ENCODE measurements at places on chromosomes 1 and 21. TPM values are rescaled to one million over a fixed set of nuclear protein-coding genes. Genes with fewer than 3 reads are reported as not detected.

The B4GALT2 gene
- 33.9 TPM for total RNA-seq

The S100A2 gene
- total RNA-seq, result 2.3 TPM

The MROH7 gene
- total RNA-seq, result 8.5 TPM

The RYR2 gene
- 7.6 TPM for total RNA-seq

The SYT6 gene
- 10.3 TPM for total RNA-seq

The SDCCAG8 gene
- total RNA-seq, result 86.6 TPM

The LCE1C gene
- total RNA-seq, result not detected

The METTL25B gene
- total RNA-seq, result 17.8 TPM

The NPR1 gene
- 6.8 TPM for total RNA-seq

The FAM72C gene
- 0.77 TPM for total RNA-seq

The DMBX1 gene
- 0.55 TPM for total RNA-seq

The ZFP69 gene
- total RNA-seq, result 5.4 TPM

The CHRM3 gene
- total RNA-seq, result 22.9 TPM

The PADI2 gene
- 24.0 TPM for total RNA-seq

The GPA33 gene
- total RNA-seq, result not detected

The FCRL6 gene
- total RNA-seq, result 0.16 TPM

The CYP2J2 gene
- 2.7 TPM for total RNA-seq

The UBXN10 gene
- total RNA-seq, result 3.4 TPM

The TRMT13 gene
- 74.4 TPM for total RNA-seq

The GJC2 gene
- total RNA-seq, result 2.1 TPM

The KIF26B gene
- total RNA-seq, result 10.1 TPM

Data from camera-type eye (tissue), 1 donor.